ENCODE measurements at places on chromosomes 1 and 21.

DNA sequence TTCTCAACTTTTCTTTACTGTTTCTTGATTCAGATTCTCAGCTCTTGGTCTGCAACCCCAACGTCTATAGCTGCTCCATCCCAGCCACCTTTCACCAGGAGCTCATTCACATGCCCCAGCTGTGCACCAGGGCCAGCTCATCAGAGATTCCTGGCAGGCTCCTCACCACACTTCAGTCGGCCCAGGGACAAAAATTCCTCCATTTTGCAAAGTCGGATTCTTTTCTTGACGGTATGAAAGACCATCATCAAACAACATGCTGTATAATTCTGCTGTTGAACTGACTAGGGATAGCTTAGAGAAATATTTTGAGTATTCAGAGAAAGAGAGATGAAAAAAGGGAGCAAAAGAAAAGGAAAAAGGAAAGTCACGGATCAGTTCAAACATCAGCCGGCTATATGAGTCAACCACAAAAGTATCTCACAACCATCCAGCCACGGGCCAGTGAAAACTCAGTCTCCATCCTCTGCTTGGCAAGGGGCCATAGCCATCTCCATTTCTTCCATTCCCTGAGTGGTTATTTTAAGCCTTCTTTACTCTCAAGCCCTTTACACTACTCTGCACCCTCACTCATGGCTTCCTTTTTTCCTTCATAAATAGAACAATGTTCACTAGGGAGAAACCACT is 14.1 kb downstream of the DNASE2B start:
- DNase-seq = no peak

DNA sequence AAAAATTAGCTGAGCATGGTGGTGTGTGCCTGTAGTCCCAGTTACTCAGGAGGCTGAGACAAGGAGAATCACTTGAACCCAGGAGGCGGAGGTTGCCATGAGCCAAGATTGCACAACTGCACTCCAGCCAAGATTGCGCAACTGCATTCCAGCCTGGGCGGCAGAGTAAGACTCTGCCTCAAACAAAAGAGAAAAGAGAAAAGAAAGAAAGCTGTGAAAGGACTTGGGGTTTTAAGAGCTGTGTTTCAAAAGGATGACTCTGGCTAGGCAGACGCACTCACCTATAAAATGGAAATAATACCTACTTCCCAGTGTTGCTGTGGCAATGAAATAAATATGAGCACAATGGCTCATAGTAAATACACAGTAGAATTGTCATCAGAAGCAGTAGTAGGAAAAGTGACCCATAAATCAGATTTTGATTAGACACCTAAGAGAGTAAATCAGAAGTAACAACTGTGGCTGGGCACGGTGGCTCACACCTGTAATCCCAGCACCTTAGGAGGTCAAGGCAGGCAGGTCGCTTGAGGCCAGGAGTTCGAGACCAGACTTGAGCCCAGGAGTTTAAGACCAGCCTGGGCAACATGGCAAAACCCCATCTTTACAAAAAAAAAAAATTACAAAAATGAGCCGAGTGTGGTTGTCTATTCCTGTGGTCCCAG is 45.9 kb upstream of the PUM1 start:
- peak; percentile 79 for DNase-seq

DNA sequence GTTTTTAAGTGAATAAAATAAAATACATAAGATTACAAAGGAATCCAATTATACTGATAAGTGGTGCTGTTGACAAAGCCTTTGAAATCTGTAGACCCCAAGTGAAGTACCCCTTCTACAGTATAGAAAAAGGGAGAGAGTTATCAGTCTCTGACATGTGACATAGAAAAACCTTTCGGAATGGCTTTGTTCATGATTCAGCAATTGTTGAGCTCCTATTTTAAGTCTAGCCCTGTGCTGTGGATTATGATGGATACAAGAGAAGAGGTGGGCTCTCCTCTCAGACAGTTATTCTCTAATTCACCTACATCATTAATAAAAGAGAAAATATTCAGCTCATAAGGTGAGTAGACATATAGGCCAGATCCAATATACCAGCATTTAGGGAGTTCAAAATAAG is 53.3 kb upstream of the ITPKB start:
- no peak for DNase-seq

DNA sequence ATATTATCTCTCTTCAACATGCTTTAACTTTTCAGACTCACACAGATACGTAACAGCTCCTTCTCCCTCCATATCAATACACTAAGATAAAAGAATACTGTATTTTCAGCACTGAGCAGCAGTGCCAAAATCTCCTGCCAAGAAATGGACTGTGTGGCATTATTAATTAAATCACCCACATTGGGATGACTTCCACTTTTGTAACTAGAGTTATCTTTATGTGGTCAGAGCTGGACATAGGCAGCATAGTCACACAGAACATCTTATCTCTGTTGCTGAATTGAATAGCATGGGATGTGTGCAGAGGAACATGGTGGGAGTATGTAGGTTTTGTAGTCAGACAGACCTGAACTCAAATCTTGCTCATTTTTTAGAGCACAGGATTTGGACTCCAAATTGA is 41.4 kb upstream of the CACYBP start:
- DNase-seq = no peak

DNA sequence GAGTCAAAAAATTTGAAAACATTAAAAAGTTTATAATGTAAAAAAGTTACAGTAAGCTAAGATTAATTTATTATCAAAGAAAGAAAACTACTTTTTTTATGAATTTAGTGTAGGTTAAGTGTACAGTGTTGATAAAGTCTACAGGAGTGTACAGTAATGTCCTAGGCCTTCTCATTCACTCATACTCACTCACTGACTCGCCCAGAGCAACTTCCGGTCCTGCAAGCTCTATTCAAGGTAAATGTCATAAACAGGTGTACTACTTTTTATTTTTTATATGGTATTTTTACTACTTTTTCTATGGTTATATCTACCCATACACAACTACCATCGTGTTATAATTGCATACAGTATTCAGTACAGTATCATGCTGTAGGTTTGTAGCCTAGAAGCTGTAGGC is 49.6 kb downstream of the TBX19 start:
- no peak for DNase-seq

DNA sequence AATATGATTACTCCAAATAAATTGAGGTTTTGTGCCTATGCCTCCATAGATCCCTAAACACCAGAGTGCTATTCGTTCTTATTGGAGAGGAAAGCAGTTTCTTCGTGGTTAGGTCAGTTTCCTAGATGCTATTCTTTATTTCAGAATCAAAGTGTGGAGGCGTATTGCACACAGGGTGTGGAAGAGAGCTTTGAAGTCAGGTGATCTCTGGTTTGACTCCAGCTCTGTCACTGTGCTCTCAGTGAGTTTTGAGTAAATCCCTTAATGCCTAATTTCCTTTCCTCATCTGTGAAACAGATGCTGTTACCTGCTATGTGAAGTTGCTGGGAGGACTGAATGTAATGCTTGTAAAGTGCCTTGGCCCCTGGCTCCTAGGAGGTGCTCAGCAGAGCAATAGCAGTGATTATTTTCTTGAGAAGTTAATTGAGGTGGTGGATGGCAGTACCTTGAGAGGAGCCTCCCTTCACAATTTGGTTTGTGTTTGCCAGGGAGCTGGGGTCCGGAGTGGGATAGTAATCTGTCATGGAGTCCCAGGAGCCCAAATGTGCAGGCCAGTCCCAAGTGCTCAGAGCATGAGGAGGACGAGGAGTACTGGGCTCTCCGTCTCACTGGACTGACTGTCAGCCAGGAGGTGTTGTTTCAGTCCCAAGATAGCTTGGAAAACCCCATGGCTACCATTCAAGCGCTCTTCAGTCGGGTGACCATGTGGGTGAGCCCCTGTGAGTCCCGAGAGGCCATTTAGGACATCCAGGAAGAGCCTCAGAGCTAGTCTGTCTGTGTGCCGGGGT is 14.9 kb downstream of the NTPCR start:
- no peak for DNase-seq

DNA sequence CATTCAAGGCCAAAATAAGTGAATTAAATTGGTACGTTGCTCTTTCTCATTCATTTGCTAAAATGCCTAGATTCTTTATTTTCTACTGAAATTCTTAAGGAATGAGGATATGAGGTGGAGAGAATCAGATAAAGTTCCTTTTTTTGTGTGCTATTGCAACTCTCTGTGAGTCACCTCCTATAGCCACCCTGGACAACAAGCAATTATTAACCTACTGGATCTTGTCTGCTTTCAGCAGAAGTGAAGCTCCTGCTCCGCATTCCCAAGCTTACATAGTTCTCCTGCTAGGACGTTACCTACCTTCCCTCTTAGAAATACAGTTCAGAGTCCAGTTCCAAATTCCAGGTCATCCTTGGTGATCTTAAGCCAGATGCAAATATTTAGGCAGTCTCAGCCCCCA is 4.8 kb upstream of the KCNJ6 start:
- no peak for DNase-seq

- DNase-seq = no peak
Measured at GRCh38 chr1:45200906-45201500, 5.4 kb downstream of the ZSWIM5 start.

DNA sequence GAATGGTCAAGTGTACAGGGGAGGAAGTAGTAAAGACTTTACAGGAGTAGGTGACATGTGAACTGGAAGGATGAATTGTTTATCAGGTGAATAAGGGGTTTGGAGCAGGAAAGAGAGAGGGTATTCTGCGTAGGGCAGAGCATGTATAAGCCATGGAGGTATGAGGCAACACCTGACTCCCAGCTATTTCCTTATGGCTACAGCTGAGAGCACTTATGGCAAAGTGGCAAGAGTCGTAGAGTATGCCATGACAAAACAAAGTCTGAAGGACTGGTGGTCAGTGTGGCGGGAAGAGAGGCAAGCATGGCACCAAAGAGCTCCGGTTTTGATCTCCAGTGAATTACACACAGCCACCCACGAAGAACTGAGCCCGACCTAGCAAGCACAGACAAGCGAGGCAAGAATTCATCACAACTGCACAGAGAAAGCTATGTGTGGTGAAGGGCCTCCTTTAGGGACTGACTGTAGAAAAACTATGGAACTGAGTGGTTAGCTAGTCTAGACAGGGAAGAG is 9.0 kb upstream of the ELOVL1 start:
- no peak for DNase-seq

- peak; percentile 72 for DNase-seq
Measured at GRCh38 chr21:39373634-39374033, 24.7 kb upstream of the HMGN1 start.

GRCh38 chr1:234932511-234933430 is 195.9 kb downstream of the TOMM20 start:
- DNase-seq = peak; percentile 34

- no peak for DNase-seq
Measured at GRCh38 chr1:219626865-219627264, 14.0 kb upstream of the ZC3H11B start.

- DNase-seq = no peak
Measured at GRCh38 chr21:34969423-34970166, 79.5 kb downstream of the RUNX1 start.

- DNase-seq = peak; percentile 49
Measured at GRCh38 chr1:231242516-231243198, 1.6 kb downstream of the GNPAT start.

- no peak for DNase-seq
Measured at GRCh38 chr21:29351691-29352090, 53.0 kb downstream of the BACH1 start.

DNA sequence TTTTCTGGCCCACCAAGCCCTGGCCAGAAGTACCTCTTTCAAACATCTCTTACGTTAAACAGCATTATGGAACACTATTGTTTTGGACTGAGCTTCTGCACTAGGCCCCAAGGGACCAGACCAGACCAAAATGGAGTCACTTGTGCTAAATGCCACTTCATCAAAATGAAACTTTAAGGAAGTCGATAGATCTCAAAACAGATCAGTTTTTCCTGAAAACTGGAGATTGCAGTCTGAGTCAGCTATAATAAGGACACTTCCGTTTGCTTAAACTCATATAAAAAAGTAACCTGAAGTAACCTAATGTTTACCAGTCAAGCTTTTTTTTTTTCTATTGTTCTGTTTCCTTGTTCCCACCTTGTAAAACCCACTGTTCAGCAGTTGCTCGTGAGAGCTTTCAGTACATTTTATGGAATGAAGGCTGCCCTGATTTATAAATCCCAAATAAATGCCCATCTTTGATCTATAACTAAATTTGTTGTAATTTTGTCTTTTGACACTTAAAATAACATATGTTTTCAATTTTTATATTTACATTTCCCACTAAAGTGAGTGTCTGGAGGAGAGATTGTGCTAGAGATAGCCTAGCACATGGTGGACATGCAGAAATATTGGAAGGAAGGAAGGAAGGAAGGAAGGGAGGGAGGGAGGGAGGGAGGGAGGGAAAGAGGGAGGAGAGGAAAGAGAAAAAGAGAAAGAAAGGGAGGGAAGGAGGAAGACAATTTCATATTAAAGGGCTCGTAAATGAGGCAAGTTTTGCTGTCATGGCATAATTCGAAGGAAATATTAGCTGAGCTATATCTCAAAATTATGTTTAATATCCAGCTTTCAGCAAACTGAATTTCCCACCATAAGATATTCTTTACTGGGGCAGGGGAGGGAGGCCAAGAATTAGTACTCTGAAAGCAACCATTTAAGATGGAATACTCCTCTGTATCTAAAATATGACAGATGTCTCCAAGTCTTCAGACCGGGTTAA is 77.0 kb upstream of the CXADR start:
- no peak for DNase-seq

GRCh38 chr1:220732137-220732536 is 16.0 kb upstream of the MTARC2 start:
- no peak for DNase-seq

DNA sequence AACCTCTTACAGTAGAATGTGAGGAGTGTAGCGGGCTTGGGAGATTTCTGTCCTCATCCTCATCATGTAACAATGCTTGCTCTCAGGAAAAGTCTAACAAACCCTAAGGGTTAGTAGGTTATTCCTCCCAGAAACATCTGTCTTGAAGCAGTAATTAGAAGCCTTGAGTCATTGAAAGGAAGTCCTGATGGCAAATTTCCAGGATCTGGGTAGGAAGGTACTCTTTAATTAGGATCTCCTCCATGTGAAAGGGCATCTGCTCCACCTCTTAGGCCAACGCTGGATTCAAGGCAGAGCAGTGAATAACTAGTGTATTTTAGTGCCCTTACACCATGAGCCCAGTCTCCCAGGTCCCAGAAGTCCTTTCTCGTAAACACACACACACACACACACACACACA is 106.6 kb upstream of the BARHL2 start:
- no peak for DNase-seq

DNA sequence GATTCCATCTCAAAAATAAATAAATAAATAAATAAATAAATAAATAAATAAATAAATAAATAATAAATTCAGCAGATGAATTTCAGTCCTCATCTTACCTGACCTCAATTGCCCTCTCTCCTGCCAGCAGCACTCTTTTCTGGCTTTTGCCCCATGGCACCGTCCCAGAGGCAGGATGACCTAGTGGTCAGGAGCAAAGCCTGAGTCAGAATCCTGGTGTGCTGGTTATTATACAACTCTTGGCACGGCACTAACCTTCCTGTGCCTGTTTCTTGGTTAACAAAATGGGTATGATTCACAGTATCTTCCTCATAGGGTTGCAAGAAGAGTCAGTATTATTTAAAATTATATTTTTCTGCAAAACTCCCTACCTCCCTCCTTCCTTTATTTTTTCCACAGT is 43.0 kb downstream of the NKAIN1 start:
- DNase-seq = no peak

DNA sequence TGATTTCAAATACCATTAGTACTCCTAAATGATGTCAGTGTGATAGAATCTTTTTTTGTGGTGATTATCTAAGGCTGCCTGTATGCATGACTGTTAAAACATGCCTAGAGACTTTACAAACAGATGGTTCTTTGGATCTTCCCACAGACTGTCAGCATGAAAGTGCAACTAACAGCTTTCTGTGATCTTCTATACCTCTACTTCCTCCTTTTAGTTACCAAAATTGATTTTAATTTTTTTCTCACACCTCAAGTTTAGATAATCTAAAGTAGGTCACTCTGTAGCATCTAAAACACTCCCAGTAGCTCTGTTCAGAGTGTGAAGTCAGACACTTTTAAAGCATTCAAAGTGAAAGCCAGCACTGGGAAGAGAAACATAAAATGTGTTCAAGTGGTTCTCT is 534.5 kb downstream of the PTPRC start:
- DNase-seq = peak; percentile 49
